Stimulated activated CD8-positive, alpha-beta memory T cell treated with anti-CD3 and anti-CD28 coated beads, Interleukin-7, amount 100 ng/mL, for 1 hour (primary cell): ENCODE measurements at places on chromosomes 11 and 22.

DNA sequence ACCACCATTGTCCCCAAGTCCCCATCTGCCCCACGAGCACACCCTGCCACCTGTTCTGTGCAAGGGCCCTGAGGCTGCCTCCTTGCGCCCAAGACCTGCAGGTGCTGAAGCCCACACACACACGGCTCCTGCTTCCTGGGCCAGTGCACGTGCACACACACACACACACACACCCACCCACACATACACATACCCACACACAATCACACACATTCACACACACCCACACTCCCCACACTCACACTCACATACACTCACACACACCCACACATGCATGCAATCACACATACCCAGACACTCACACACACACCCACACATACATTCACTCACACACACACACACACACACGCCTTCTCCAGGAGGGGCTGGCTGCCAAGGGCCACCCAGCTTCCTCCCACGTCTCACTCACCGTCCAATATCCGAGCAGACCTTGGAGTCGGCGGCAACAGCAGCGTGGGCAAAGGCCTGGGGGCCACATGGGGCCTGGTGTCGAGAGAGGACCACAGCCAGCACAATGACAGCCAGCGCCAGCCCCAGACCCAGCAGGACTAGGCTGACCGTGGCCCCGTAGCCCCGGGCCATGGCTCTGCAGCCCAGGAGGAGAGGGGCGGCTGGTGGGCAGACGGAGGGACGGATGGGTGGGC is 616 bp downstream of the GGT5 start:
- DNase-seq = no peak

DNA sequence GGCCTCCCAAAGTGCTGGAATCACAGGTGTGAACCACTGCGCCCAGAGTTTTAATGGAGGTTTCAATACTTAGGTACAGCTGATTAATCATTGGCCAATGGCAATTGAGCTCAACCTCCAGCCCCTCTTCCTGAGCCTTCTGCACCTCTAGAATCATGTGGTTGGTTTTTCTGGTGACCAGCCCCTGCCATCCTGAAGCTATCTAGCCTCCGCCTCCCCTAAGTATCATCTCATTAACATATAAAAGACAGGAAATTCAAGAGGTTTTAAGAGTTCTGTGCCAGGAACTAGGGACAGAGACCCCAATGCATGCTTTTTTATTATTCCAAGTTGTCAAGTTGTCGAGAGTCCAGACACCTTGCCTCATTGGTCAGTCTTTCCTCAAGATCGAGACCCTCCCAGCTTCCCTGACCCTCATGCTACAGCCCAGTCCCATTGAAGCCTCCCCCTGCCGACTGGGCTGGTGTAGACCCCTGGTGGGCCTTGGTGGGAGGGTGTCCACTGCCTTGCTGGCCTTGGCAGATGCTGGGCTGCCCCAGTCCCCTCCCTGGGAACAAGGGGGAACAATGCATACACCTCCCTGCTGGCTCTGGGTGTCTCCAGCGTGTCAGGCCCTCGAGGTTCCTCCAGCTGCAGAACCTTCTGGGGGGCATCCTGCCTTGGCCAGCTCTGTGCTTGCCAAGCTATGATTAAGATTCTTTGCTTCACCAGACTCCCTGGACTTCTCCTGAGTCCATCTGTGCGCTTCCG is 148.0 kb downstream of the CTTN start:
- no peak for DNase-seq

DNA sequence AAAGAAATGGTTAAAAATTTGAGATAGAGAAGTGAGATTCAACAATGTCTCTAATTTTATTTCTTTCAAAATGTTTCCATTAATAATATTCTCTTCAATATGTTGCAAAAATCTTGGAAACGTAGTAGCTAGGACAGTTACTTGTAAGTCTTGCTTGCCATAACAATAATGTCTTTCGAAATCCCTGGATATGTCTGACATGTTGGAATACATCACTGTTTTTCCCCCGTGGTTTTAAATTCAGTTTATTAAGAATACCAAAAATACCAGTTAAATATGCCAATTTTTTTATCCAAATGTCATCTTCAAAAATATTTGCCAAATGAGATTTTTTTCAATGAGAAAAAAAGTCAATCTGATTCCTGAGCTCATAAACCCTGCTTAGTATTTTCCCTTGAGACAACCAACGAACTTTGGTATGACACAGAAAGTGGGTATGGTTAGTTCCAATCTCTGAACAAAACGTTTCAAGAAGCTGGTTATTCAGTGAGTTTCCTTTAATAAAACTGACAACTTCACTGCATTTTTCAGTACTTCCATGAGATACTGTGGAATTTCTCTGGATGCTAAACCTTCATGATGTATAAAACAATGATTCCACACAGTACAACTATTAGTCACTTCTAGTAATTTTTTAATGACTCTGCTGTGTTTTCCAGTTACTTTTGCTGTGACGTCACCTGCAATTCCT is 36.7 kb upstream of the AMPD3 start:
- no peak for DNase-seq

GRCh38 chr11:123083623-123084029 is 21.7 kb upstream of the HSPA8 start:
- no peak for DNase-seq

- DNase-seq = no peak
Measured at GRCh38 chr11:10450462-10451425, 4.3 kb upstream of the AMPD3 start.

GRCh38 chr22:39722501-39722900 is 151.9 kb downstream of the CACNA1I start:
- no peak for DNase-seq

DNA sequence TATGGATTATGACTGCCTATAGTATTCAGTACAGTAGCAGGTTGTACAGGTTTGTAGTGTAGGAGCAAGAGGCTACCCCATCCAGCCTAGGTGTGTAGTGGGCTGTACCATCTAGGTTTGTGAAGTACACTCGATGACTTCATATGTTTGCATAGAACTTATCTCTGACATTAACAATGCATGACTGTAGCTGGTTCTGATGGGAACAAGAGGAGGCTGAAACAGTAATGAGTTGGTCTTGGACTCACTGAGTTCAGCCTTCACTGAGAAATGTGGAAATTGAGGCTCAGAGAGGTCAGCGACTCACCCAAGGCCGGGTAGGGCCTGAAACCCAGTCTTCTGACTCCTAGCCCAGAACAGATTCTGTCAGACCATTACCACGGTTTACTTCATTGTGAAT is 13.0 kb downstream of the MYO7A start:
- no peak for DNase-seq

GRCh38 chr22:40285513-40285912 is 60.8 kb upstream of the ADSL start:
- no peak for DNase-seq
